ENCODE measurements at places on chromosomes 2 and 18.

- DNase-seq: peak; percentile 88
Observed at GRCh38 chr2:11155381-11156035, at the start of gene SLC66A3. TSS of gene SLC66A3 (plus strand) at chr2:11155467. CDS start at chr2:11155547, 80 bp downstream.

DNA sequence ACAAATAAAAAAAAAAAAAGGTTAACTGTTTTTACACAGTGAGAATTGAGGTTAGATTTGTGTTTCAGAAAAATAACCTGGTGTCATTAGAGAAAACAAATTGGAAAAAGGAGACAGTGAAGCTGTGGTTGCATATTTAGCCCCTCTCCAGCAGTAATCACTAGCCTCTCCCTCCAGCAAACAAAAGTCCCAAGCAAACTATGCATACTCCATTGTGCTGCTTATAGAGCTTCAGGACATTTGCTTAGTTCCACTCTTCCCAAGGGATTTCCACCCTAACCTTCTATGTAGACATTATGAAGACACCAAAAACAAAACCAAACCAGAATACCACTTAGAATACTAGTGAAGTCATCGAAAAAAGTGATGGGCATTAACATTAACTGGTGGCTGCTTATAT lies 534.2 kb upstream of the CDH2 start:
- DNase-seq: no peak

GRCh38 chr18:68763083-68763482 lies 34.8 kb upstream of the CCDC102B start:
- no peak for DNase-seq

- DNase-seq: no peak
Observed at GRCh38 chr18:57518533-57518932, 68.0 kb downstream of the FECH start.

DNA sequence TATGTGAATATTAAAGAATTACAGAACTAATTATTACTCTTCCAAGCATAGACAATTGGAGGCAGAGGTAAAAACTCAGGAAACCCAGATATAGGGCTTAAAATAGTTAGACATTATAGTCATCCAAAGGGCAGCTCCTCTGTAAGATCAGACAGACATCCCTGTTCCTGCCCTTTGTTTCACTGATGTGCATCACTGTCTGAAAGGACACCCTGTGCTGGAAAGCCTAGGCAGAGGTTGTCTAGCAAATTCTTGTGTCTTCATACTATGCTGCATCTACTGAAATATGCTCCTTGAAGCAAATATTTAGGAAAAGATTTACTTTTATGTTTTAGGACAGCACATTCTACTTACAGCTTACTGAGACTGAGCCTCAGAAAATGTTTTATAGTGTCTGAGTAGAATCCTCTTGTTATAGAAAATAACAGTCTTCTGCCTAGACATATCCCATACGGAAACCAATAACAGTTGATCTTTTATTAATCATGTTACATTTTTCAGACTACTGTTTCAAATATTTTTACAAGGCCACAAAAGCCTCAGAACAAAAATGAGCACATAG lies 977.3 kb upstream of the CDH2 start:
- DNase-seq: no peak

- DNase-seq: no peak
Observed at GRCh38 chr2:23243073-23243659, 141.8 kb upstream of the KLHL29 start.

- no peak for DNase-seq
Observed at GRCh38 chr2:66771359-66771976, 336.5 kb downstream of the MEIS1 start.

DNA sequence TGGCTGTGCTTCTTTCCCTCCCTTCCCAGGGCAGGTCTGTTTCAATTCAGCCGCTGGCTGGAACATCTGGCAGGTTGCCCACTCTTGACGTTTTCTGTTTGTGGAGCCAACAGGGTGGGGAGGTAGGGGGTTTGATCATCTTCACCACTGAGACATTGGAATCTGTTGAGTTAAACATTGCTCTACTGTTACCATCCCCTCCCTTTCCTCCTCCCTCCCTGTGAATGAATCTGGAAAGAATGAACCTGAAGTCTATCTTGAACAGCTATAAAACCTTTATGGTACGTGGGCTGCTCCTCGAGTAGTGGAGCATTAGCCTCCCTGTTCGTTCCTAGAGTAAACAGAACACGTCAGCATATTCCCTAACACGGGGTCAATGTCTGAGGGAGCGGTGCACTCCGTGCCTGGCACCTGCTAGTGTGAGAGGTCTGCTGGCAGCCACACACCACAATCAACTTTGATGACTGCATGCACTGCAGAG lies 249.9 kb upstream of the RBBP8 start:
- peak; percentile 84 for DNase-seq

- DNase-seq: no peak
Observed at GRCh38 chr18:12907258-12907925, 23.4 kb upstream of the PTPN2 start.

DNA sequence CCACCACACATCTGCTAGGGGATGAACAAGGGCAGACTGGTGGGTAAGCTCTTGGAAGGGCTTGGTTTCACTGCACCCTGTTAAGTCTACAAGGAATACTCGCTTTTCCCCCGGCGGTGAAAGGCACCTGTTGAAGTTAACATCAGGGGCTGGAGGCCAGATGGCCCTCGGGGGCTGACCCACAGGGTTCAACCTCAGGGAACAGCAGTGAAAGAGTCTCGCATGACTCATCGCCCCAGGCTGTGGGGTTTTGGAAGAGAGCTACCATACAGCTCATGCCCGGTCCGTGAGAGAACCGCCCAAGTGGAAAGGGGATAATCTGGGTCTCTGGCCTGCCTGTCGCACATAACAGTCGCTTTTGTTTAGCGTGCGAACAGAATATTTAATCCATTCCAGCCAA lies 748.0 kb downstream of the DPP10 start:
- no peak for DNase-seq

GRCh38 chr2:186044761-186045160 lies 306.2 kb downstream of the FSIP2 start:
- DNase-seq: no peak

DNA sequence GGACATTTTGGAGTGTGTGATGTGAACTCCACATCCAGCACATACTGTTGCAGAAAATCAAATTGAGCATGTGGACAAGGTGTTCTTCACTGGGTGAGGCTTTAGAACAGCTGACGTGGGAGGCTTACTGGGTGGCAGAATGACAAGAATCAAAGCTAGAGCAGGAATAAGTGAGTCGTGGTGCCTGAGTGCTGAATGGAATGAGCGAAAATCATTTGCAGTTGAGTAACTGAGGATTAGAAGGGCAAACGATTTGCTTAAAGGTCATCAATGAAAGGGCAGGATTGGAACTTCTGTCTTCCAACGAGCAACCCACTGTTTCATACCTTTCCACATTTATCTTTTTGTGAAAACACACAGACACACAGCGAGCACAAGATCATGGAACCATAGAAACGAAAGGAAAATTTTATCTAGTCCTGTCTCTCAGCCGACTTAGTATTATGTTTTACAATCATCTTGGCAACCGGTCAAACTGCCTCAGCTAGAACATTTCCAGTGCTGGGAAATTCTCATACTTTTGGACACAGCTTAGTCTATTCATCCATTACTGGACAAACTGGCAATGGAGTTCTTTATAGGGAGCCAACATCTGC lies 7.2 kb upstream of the DAW1 start:
- DNase-seq: no peak

GRCh38 chr2:39581866-39582265 lies 83.9 kb upstream of the TMEM178A start:
- no peak for DNase-seq

- no peak for DNase-seq
Observed at GRCh38 chr2:113894156-113894743, 4.4 kb downstream of the ACTR3 start.

GRCh38 chr2:217756375-217757107 lies 246.3 kb downstream of the TNS1 start:
- peak; percentile 77 for DNase-seq

- no peak for DNase-seq
Observed at GRCh38 chr2:23241611-23242245, 143.3 kb upstream of the KLHL29 start.
